ENCODE measurements at places on chromosomes 4 and X.

DNA sequence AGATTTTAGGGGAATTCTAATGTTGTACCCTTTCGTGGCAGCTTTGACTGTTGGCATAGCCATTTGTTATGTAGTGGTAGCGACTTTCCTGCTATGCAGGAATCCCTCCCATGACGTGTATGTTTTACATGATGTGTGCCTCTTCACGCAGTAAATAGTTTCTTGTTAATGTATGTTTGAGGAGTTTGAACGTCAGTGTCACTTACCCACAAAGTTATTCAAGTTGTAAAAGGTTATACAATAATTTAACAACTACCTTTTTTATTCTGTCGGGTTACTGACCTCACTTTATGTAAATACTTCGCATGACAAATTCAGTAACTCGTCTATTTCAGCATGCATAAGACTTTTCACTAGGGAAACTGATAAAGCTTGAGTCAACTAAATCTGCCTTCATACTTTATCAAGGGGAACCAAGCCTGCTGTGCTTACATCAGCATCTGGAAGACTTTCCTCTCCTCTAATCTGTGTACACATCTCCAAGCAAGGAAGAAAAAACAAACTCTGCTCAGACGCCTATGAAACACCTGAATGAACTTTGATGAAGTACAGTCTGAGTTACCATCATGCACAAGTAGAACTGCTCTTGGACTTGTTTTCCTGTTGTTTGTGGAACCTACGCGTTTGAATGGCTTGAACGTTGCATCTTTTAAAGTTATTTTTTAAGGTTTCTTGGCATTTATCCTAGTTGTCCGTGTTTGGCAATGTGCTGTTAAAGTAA, 61.2 kb downstream of the SLC9A6 start:
- DNase-seq, result no peak

DNA sequence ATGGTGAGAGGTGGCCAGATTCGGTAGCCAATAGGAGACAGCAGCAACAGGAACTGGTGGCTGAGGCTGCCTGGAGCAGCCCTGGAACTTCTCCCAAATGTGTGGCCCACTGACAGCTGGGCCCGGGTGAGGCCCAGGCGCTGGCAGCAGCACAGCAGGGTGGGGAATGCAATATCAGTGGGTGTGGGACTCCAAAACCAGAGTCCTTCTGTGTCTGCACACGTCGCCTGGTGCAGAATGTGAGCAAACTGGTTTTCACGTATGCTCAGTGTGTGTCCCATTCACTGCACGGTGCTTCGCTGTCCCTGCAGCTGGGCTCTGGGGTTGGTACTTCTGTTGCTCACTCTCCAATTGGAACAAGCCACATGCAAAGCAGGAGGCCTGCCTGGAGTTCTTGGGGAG, 14.4 kb upstream of the CENPU start:
- no peak for DNase-seq

DNA sequence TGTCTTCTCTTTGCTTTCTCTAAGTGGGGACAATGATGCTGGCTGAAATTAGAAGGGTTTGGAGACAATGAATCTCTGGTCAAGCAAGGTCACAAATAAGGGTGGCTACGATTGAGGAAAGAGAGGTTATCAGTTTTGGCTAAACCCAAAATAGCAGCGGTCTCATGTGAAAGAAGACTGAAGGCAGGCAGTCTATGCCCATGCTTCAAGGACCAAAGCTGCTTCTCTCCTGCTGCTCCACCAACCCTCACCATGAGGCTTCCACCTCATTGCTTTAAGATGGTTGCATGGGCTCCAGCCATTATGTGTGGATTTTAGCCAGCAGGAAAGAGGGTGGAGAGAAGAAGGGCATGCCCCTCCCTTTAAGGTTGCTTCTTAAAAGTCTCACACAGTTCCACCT, 114.1 kb upstream of the TRIM2 start:
- no peak for DNase-seq

DNA sequence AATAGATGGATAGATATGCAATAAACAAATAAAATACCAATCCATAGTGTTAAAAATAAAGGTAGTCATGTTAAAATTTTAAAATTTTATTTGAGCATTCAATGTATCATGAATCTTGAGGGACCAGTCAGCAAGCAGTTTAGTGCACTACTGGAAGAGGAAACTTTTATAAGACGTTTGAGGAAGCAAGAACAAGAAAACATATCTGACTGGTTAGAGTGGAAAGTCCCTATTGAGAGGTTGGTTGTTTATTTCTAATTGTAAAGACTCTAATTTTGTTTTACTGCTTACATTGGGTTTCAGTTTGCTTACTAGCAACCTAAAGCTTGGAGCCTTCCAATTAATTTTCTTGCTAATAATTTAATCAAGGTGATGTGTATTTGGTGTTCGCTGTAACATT, 786.2 kb downstream of the RAB28 start:
- DNase-seq, result no peak

- no peak for DNase-seq
Measured at GRCh38 chr4:144851948-144852347, 206.0 kb downstream of the HHIP start.

- no peak for DNase-seq
Measured at GRCh38 chr4:151729731-151730559, 30.9 kb downstream of the GATB start.

- DNase-seq, result no peak
Measured at GRCh38 chr4:185540487-185541120, 5.3 kb upstream of the PDLIM3 start.

GRCh38 chr4:27048429-27049238, 188.0 kb downstream of the STIM2 start:
- DNase-seq, result no peak

DNA sequence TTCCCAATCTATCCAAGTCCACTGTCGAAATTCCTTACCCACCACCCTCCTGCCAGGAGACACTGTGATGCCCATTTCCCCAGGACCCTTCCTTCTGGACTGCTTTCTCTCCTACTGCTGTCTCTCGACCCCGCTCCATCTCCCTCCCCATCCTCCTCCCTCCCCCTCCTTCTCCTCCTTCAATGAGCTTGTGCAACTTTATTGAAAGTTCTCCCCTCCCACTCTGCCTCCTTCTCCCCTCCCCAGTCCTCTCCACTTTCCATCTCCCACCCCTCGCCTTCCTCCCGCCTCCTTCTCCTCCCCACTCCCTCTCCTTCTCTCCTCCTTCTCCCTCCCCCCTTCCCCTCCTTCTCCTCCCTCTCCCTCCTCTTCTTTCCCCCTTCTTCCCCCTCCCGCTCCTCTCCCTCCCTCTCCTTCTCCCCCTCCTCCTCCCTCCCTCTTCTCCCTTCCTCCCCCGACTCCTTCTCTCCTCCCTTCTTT, 116.6 kb upstream of the FAT1 start:
- DNase-seq, result no peak

GRCh38 chrX:136752796-136753195, 27.9 kb downstream of the ARHGEF6 start:
- DNase-seq, result no peak

- DNase-seq, result no peak
Measured at GRCh38 chr4:77120886-77121508, 36.0 kb upstream of the CCNG2 start.

GRCh38 chr4:56958111-56958517, 19.3 kb downstream of the NOA1 start:
- DNase-seq, result no peak

- DNase-seq, result no peak
Measured at GRCh38 chr4:170697845-170698244, 608.1 kb upstream of the AADAT start.

DNA sequence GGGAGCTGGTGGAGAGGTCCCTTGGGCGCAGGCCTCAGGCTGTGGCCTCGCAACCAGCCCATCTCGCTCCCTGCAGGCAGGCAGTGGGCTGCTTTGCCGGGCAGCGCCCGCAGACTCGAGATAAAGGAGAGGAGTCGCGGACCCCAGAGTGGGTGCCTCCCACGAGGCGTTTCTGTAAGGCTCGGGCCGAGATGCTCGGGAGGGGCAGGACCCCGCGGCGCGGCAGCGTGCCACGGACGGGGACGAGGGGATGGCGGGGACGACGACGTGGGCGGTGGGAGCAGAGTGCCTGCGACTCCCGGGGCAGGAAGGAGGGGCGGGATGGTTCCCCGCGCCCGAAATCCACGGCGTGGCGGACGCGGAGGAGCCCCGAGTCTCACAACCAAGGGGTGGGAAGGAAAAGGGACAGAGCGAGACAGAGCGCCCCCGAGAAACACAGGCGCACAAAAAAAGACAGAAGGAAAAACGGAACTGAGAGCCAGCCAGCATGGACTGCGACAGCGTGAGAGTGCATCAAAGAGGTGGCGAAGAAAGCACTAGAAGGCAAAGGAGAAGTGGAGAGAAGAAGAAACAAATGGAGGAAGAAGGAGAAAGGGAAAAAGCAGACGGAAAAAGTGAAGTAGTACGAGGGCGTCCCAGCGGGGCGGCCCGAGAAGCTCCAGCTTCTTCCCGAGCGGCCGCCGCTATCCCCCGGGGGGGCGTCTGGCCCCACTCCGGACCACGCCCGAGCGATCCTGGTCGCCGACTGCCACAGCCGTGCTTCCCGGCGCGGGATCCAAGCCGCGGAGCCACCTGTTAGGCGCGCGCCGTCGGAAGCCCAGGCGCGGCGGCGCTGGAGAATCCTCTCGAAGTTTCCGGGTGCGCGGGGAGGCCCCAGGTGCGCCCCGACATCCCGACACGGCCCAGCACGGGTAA, 1.5 kb downstream of the BEND4 start:
- peak; percentile 4 for DNase-seq

DNA sequence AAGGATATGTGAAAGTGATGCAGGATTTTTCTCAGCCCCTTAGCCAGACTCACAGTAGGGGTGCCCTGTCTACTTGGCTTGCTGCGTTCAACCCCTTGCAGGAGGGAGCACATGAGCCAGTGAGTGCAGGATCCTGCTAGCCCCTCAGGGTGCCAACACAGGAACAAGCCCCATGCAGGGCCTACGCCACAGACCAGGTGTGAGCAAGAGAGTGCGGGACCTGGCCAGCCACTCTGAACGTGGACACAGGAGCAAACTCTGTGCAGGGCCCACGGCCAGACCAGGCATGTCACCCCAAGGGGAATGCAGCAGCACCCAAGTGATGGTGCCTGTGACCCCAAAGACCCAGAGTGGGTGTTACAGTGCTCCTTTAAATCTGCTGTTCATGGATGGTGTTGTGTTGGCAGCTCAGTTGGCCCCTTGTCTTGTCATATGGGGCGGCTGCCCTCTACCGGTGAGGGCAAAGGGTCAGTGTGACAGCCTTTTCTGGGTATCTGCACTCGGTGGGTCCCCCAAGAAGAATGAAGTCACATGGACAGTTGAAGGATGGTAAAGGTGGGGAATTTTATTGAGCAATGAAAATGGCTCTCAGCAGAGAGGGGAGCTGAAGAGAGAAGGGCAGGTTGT, 188.4 kb upstream of the MAOA start:
- no peak for DNase-seq

DNA sequence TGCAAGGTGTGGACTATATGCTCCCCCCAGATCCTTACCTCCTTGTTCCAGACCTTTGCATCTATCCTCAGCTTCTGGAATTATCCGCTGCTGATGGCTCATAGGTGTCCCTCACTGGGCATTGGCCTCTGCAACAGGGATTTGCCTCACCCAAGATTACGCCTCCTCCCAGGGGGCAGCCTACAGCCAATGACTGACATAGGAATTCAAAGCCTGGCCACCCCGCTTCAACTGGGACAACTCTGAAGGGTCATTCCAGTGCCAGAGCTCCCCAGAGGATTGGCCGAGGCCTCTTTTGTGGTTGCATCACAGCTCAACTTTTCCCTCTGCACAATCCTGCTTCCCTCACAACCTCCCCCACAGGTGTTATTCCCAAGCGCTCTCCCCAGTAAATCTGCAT, 5.0 kb downstream of the SYN1 start:
- no peak for DNase-seq

- DNase-seq, result no peak
Measured at GRCh38 chr4:123602007-123602406, 205.4 kb downstream of the SPRY1 start.

GRCh38 chrX:154731881-154732280, 19.0 kb downstream of the GAB3 start:
- no peak for DNase-seq

DNA sequence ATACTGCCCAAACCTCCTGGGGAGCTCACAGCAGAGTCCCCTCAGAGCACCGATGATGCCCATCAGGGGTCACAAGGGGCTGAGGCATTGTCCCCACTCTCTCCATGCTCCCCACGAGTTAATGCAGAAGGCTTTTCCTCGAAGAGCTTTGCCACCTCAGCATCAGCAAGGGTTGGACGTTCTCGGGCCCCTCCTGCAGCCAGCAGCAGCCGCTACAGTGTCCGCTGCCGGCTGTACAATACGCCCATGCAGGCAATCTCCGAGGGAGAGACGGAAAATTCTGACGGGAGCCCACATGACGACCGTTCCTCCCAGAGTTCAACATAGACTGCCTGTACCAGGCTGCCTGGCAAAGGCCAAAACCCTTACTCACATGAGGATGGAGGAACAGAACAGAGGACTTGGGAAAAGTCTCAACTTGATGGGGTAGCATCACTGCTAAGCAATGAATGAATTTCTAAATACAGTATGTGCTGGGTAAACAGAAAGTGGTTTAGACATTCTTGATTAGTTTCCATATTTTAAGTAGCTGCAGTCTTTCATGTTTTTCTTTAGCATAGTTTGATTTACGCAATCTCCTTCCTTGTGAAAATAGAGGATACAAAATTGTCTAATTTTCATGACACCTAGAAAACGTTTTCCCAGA, 5.0 kb upstream of the SCML1 start:
- no peak for DNase-seq

DNA sequence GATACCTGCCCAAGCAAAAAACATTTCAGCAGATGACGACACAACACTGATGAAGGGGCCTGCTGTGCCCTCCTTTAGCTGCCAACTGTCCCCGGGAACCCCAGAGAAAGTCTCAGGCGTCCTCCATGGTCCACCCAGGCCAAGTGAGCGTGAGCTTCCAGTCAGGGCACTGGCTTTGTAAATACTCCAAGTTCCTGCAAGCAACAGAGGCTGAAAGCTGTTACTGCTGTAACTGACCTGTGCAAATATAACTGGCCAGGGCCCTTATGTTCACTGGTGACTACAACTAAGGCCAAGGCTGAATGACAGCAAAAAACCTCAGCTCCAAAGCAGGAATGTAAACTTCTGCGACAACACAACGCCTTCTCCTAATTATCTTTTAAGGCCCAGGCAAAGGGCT, 8.2 kb downstream of the WDR1 start:
- no peak for DNase-seq

- DNase-seq, result no peak
Measured at GRCh38 chr4:158808399-158808798, 39.6 kb downstream of the FNIP2 start.

DNA sequence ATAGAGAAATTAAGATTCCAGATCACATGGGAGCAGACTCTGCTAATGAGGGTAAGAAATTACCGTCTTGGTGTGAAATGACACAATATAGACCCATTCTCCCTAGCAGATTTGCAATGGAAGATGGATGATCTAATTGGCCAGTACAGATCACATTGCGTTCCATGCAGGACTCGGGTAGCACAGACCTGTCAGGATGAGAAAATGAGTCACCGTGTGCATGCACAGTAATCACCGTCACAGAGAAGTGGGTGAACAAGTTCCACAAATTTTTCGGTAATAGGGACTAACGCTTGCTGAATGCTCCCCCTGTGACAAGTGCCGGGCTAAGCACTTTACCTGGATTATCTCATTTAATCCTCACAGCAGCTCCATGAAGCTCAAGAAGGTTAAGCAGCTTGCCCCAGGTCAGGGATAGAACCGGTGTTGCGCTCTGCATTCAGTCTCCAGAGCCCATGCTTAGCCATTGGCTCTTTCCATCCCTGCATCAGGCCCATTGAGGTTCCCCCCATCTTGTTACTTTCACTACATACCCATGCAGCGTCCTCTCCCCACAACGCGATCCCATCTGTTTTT, 375.6 kb downstream of the FBXW7 start:
- no peak for DNase-seq
